ENCODE measurements at places on chromosomes 7 and 10.

DNA sequence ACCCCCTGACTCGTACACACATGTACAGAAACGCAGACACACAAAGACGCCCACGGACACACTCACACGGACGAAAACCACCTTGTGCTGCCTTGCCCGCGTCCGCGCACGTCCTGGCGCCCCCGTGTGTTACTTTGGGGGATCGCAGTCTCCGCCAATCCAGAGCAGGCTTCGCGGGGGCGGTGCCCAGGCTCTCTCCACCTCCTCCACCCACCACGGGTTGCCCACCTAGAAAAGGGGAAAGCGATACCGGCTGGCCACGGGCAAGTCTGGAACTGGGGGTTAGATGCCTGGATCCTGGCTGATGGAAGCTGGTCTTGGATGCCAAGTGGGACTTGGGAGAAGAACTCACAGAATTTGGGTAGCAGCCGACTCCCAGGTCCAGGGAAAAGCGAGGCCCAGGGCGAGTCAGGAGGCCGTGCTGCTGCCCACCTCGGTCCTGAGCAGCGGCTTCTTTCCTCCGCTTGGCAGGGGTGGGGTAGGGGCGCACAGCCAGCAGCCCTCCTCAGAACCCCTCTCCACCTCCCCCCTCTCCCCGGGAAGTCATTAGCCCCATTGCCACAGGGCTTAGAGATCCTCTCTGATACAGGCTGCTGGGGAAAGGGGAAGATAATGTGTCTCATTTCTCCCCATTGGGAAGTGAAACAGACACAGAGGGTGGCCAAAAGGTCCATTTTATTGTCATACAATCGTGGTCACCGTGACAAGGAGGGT lies 4.6 kb upstream of the VGF start:
- peak; percentile 84 for DNase-seq

- peak; percentile 44 for DNase-seq
Measured at GRCh38 chr7:77727936-77728701, 31.9 kb downstream of the RSBN1L start.

- DNase-seq = peak; percentile 84
Measured at GRCh38 chr10:72308320-72308987, 34.7 kb downstream of the DDIT4 start.

GRCh38 chr7:139457153-139457946 lies 26.1 kb downstream of the KLRG2 start:
- peak; percentile 22 for DNase-seq

DNA sequence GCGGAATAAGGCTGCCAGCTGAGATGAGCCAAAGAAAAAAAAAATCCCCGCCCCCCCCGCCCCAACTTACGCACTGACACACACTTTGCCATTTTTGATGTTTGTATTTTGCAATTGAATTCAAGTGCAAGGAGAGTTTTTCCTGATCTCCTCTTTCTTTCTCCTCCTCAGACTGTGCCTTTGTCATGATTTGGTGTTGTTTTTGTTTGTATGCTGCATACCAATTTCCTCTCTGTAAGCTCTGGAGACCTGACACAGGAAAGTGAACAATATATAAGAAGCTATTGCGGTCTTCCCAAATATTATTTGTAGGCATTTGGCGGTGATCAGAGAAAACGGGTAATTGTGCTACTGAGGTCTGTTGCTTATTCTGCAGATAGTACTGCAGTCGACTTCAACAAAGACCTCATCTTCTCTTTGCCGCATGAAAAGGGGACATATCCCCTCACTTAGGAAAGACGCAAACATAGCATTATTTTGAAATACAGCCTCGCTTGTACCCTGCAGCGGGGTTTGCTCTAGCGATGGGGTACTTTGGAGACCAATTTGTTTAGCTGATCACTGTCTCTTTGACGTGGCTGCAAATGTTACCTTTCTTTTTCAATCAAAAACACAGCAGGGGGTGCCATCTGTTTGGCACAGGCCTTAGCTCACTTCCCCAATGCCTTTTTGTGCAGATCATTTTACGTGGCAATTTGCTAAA lies 206.6 kb downstream of the SKAP2 start:
- DNase-seq = no peak

- peak; percentile 77 for DNase-seq
Measured at GRCh38 chr7:54349229-54349628, 192.9 kb upstream of the VSTM2A start.

DNA sequence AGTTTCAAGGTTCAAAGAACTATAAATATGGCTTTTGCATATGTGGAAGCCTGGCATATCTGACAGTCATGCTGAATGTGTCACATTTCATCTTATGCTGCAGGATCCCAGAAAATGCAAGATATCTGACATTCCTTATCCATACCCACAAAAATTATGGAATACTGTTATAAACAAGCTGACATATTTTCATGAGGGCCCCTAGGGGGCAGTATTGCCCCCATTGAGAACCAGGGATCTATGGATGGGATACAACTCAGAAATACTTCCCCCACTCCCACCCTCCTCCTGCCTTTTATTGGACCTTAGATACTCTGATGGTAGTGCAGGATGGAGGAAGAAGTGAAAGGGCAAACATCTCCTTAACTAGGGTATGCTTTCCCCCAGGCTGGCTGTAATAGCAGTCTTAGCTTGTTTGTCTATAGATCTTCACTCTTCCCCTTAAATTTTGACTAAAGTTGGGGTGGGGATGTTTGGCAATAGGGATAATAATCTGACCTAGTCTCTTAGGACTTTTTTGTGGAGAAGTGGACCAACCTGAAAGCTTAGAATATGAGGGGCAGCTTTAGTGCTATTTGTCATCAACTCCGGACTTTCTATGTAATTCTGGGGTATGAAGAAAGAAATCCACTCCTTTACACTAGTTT lies 3.5 kb upstream of the GNGT1 start:
- DNase-seq = peak; percentile 67

Measured in astrocyte of the hippocampus (primary cell).